ENCODE measurements at places on chromosomes 4 and X.

DNA sequence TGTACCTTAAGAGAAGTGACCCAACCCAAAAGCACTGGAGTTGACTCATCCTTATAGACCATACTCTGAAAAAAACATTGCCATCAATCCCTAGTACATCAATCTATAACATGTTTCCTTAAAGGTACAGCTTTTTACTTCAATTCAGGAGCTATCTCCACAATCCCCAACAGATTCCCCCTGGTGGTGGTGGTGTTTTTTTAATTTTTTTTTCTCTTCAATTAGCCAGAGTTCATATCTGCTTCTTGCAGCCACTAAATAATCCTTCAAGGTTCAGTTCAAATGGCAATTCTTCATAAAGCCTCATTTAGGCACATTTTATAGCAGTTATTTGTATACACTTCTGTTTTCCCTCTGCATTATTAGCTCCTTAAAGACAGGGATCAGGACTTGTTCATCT, 60.7 kb upstream of the KDR start:
- DNase-seq = no peak

DNA sequence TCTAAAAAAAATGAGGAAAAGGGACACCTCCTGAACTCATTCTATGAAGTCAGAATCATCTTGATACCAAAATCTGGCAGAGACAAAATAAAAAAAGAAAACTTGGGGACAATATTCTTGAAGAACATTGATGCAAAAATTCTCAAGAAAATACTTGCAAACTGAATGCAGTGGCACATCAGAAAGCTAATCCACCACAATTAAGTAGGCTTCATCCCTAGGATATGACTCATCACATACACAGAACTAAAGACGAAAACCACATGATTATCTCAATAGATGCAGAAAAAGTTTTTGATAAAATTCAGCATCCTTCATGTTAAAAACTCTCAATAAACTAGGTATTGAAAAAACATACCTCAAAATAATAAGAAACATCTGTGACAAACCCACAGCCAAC, 98.3 kb downstream of the FAM47B start:
- no peak for DNase-seq

- DNase-seq = peak; percentile 80
Observed at GRCh38 chr4:105146276-105147015, at the start of gene TET2. Gene TET2 (plus strand): TSS chr4:105146876. CDS start chr4:105233943, 87,067 bp downstream.

DNA sequence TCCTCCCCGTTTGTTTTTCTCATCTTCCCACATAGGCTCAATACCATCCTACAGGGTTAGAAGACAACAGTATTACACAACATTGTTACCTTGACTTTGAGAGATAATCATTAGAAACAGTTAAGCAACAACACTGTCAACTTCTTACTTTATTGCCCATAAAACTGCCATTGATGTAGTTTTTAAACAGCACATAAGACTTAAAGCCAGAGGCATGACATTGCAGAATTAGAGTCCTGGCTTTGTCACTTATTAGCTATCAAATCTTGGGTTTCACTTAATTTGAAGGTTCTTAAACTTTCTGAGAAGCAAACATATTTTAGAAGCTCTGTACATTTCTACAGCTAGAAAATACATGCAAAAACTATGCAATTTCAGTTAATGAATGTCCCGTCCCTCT, 41.8 kb downstream of the EIF4E start:
- no peak for DNase-seq

GRCh38 chrX:24248042-24248441, 65.8 kb downstream of the SUPT20HL2 start:
- no peak for DNase-seq

DNA sequence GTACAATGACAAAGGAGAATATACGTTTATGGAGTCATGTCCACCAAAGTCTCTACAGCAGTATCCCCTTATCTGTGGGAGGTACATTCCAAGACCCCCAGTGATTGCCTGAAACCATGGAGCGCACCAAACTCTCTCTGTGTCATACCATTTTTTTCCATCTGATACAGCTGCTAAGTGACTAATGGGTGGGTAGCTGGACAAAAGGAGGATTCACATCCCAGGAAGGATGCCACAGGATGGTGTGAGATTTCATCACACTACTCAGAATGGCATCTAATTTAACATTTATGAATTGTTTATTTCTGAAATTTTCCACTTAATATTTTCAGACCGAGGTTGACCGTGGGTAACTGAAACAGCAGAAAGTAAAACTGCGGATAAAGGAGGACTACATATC, 49.8 kb upstream of the AGA start:
- no peak for DNase-seq

GRCh38 chr4:58435871-58436270, 1325.7 kb upstream of the IGFBP7 start:
- no peak for DNase-seq

GRCh38 chrX:54748626-54749025, 49.4 kb downstream of the ITIH6 start:
- no peak for DNase-seq

DNA sequence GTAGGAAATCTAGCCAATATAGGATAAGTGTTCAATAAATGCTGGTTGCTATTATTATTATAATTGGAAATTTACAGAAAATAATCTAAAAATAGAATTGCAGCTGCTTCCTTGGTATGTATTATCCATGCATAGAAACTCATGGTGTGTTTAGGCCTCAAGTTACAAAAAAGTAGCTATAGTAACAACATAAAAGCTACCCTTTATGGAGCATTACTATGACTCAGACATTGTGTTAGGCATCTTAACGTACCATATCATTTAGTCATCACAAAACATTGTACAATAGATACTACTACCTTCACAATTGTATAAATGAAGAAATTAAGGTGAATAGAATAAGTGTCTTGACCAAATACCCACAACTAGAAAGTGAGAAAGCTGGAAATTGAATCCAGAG, 126.9 kb upstream of the NRK start:
- no peak for DNase-seq

- no peak for DNase-seq
Observed at GRCh38 chr4:118757761-118758251, 72.6 kb downstream of the METTL14 start.

- DNase-seq = no peak
Observed at GRCh38 chr4:40949358-40950100, 199.8 kb downstream of the NSUN7 start.

GRCh38 chr4:1237981-1238675, 10.8 kb downstream of the CTBP1 start:
- no peak for DNase-seq

DNA sequence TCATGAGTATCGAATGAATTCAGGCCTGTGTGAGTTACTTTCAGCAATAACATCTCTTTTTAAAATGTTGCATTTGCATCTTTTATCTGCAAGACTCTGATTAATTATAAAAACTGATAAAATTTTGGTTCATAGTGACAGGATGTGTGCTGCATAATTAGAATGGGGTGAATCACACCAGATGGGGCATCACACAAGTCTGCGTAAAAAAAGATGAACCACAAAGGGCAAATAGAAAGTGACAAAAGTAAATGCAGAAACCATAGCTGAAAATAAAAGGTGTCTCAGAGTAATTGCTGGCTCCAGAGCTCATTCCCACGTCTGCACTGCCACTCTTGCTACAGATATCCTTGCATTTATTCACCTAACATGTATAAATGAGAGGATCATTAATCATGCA, 131.1 kb downstream of the HS3ST1 start:
- no peak for DNase-seq

- peak; percentile 4 for DNase-seq
Observed at GRCh38 chr4:185534866-185535611, at the start of gene PDLIM3. Gene PDLIM3 (minus strand): TSS chr4:185535507. CDS start chr4:185535434, 73 bp downstream.

GRCh38 chr4:102308032-102308799, 37.1 kb downstream of the SLC39A8 start:
- no peak for DNase-seq

- no peak for DNase-seq
Observed at GRCh38 chr4:26955241-26955640, 94.6 kb downstream of the STIM2 start.

GRCh38 chr4:185171373-185172071, 28.5 kb downstream of the SLC25A4 start:
- no peak for DNase-seq

DNA sequence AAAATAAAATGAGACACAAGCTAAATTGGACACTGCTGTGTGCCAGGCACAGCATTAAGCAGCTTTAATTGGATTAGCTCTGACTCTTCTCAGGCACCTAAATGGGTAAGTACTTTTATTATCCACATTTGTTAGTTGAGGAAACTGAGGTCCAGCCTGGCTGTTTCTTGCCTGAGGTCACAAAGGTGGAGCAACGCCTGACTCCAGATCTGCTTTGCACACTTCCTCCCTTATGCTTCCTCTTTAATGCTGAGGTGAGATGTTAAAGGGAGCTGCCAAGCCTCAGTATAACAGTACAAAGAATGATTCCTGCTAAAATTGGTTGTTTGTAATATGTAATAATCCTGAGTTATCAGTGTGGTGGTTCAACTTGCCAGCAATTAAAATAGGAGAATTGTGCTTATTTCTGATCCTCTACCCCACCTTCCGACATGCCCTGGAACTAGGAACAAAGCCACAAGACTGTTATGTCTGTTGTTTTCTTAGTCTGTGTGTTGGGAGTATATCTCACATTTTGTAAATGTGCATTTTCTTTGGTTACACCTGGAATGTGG, 74.4 kb downstream of the AFF1 start:
- no peak for DNase-seq

DNA sequence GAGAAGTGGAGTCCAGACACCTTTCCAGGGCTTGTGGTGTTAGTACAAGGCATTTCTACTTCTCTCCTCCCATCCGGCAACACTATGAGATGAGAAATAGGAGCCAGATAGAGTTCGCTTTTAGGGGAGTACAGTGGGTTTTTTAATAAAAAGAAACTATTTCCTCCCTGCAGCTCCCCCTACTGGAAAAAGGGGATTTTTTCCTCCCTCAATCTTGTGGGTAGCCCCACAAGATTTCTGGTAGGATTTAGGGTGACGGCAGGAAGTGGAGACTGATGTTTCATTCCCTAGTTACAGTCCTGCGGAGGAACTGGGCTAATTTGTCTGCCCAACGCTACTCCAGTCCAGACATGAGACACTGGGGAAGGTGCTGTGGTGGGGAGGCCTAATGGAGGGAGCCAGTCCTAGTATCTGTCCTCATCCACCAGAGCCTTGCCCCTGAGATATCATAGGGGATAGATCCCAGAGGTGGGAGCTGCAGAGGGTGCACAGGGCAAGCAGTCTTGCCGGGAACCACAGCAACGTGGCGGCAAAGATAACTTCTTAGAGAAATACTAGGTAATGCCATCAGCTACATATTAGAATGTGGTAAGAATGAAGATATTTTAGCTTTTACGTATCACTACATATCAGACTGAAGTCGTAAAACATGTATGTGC, 45.5 kb upstream of the PRKG2 start:
- DNase-seq = no peak

DNA sequence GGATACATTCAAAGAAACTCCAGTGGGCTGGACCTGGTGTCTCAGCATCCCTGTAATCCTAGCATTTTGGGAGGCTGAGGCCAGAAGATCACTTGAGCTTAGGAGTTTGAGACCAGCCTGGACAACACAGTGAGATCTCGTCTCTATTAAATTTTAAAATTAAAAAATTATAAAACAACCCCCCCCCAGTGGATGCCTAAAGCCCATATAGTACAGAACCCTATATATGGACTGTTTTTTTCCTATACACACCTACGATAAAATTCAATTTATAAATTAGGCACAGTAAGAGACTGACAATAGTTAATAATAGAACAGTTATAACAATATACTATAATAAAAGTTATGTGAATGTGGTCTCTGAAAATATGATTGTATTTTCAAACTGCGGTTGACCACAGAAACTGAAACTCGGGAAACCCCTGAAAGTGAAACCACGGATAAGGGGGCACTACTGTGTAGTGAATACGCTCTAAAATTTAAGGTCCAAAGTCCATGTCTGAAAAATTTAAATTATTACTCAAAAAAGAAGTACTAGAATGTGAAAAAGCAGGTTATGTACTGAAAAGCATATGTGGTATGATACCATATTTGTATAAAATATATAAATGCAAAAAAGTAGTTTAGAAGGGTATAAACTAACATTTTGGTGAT, 2.0 kb downstream of the SMIM14 start:
- DNase-seq = no peak

DNA sequence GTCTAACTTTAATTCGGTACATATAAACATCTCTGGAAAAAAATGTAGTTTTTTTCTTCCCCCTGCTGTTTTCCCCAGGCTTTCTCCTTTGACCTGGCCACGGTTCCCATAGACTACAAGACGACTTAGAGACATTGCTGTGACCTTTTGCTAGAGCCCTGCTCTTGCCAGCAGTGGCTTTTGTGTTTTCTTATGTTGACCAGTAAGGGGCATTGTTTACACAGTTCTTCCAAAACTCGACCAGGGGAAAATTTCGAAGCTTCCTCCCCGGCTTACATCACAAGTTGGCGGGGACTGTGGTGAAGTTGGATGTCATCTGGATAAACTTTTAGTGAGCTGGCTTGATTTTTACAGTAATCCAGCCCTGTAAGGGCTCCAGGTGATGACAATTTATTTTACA, 9.3 kb downstream of the CCDC160 start:
- DNase-seq = no peak

GRCh38 chrX:40049084-40049641, 48.6 kb downstream of the BCOR start:
- no peak for DNase-seq
